ENCODE measurements at places on chromosomes 2 and 18.

DNA sequence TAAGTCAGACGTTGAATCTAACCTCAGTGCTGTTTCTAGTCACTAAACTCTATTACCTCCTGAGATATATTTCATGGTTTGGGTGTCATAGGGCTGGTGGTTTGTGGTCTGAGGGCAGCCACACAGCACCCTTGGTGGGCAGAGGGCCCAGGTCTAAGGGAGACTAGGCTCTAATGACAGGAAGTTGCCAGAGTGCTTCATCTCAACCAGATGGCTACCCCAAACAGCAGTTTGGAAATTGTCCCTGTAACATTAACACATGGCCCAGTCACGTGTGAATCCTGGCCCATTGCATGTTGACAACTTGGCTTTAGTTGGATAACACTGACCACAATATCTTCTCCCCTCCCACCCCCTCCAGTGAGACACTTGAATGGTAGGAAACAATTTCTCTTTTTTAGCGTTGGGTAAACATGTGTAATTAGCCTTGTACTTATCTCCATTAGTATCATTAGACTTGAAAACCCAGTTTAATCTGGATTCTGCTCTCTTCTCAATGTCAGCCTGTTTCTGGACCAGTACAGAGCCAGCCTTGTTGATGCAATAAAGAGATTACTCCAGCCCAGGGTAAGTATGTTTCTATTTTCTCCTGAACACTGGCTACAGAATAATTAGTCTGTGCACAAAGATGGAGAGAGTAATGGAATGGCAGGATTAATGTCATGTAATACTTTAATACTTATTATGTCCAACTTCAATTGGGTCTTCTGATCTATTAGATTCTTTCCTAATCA lies 187.8 kb upstream of the SIX3 start:
- DNase-seq, result no peak

DNA sequence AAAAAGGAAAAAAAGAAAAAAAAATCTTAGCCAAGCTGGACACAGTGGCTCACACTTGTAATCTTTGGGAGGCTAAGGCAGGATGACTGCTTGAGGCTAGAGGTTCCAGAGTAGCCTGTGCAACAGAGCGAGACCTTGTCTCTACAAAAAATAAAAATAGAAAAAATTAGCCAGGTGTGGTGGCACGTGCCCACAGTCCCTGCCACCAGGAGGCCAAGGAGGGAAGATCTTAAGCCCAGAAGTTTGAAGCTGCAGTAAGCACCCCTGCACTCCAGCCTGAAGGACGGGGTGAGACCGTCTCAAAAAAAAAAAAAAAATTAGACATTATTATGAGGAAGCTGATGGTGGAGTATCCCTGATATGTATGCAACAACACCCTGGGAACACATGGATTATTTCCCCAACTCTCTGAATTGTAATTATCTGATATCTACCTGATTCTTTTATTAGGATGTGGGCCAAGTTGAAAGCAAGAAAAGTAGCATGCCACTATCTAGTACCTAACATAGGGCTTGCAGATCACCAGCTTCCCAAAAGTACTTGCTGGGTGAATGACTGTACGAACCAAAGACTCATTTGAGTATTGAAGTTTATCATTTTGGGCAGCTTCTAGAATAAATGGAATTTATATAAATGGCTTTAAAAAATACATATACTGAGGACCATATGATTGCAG lies 140.9 kb downstream of the TCF4 start:
- DNase-seq, result no peak

DNA sequence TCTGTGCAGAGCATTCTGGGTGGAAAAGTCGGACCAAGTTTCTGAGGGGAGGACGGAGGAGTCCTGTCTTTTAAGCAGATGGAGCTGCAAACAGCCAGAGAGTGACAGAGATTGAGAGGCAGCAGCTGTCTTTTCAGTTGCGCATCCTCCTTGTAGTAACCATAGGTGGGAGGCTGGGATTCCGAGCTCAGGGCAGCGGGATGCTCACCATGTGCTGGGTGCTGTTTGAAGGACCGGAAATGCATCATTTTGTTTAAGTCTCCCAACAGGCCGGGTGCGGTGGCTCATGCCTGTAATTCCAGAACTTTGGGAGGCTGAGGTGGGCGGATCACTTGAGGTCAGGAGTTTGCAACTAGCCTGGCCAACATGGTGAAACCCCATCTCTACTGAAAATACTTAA lies 93.4 kb downstream of the AGAP1 start:
- DNase-seq, result no peak

DNA sequence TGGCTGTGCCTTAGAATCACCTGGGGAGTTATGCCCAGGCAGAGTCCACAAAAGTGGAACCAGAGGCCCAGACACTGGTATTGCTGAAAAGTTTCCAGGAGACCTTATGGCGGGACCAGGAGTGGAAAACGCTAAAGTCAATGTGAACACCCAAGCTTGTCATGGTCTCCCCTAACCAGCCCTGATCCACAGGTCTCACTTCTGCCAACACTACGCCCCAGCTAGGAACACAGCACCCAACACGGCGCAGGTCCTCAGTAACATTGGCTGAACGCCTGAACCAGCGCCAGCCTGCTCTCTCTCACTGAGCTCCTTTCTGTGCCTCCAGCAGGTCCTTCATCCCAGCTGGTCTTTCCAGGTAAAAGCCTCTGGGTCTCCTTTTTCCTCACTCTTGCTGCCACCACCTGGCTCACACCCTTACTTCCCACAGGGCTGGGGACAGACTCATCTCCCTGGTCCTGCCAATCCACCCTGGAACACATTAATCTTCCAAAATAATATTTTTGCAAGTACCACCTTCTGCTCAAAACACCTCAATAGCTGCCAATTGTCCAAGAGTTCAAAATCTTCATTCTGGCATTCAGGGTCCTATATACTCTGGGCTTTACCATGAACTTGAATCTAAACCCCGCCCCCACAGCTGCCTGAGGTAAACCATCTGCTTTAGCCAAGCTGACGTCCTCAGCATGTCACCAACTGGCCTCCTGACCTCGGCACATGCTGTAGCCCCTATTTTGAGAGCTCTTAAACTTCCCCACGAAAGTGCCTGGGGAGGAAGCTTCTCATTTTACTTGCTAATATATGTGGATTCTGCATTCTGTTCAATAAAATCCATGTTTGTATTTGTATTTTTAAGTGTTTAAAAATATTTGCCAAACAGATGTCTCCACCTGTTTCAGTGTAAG lies 34.6 kb downstream of the ADCY3 start:
- peak; percentile 36 for DNase-seq

GRCh38 chr2:217662984-217663602 lies 339.7 kb downstream of the TNS1 start:
- no peak for DNase-seq

DNA sequence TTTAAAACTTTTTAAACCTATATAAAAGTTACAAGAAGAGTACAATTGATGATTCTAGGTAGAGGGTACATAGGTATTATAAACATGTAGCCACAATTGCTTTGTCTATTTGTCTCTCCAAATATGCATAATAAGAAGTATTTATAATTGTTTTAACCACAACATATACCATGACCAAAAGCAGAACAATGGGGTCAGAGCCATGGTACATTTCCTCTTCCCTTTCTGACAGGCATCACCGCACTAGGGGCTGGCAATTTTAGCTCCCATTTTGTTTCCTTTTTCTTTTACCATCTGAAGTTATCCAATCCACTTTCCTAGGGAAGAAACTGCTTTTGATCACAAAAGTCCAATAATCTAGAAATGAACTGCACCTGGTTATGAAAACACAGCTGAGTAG lies 49.3 kb downstream of the TMX3 start:
- no peak for DNase-seq

DNA sequence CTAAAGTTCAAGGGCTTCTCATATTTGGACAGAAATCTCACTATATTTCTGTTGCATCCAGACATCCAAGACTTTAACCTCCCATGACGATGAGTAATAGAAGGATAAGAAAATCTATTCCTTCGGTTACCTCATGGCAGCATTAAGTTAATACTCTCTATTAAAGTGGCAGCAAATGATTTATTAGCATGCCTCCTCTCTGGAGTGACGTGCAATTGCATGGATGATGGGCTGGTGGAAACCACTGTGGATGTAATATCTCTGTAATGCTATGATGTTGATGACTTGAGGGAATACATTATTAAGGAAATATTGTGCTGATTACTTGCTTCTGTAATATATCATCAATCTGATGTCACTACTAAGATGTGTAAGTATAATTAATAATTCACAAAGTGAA lies 336.8 kb downstream of the DSEL start:
- DNase-seq, result no peak

- DNase-seq, result no peak
Measured at GRCh38 chr2:99380376-99381010, 43.3 kb downstream of the EIF5B start.

- DNase-seq, result no peak
Measured at GRCh38 chr2:90077948-90078347, 1386.5 kb downstream of the RPIA start.

GRCh38 chr18:49031511-49032188 lies 80.9 kb upstream of the SMAD7 start:
- peak; percentile 46 for DNase-seq

DNA sequence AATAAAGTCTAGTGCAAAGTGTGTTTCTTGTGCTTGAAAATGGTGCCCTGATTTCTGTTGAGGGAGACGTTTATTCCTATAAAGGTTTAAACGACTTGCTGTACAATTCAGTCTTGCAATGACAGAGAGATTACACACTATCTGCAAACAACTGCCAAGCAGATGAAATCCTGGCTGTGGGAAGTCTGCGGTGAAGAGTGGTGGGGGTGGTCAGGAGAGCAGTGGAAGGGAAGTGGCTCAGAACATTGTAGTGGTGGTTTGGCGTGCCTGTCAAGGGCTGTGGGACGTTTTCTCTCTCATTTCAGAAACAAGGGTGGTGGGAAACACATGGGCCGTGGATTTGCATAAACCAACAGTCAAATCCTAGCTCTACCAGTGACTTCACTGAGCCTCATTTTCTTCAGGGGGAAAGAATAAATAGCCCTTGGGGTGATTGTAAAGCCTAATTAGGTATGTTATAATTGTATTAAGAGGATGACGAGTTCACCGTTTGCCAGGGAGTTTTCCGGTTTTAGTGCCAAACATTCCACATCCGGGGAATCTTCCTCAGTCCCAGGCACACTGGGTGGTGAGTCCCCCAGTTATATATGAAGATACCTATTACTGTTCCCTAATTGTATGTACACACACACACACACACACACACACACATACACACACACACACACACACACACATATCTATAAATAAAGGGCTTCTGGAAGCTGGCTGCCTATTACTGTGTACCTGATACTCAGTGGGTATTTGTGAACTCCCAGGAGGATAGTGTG lies 115.0 kb downstream of the SPTBN1 start:
- DNase-seq, result no peak

- peak; percentile 66 for DNase-seq
Measured at GRCh38 chr2:64023485-64024258, 4.4 kb upstream of the VPS54 start.

- DNase-seq, result no peak
Measured at GRCh38 chr2:186554850-186555671, 34.8 kb upstream of the ITGAV start.

GRCh38 chr2:36369716-36370115 lies 14.1 kb downstream of the CRIM1 start:
- DNase-seq, result no peak

DNA sequence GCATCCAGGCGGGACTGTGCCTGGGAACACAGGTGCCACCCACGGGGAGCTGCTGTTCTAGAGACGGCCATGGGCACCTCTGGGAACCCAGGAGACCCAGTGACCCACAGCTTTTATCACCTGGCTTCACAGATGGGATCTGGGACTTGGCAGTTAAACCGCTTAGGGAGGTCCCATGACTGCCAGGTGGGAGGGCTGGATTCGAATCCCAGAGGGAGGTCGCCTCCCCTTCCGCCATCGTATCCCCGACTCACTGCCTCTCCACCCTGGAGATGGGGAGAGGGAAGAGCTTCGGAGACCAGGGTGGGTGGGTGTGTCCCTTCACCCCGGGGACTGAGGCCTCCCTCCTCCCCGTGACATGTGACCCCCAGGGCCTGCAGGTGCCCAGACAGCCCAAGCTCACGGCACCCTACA lies 169.4 kb downstream of the RTP5 start:
- DNase-seq, result no peak

- DNase-seq, result no peak
Measured at GRCh38 chr18:52408800-52409302, 68.9 kb downstream of the DCC start.

- no peak for DNase-seq
Measured at GRCh38 chr2:41909584-41909983, 138.2 kb upstream of the PKDCC start.

DNA sequence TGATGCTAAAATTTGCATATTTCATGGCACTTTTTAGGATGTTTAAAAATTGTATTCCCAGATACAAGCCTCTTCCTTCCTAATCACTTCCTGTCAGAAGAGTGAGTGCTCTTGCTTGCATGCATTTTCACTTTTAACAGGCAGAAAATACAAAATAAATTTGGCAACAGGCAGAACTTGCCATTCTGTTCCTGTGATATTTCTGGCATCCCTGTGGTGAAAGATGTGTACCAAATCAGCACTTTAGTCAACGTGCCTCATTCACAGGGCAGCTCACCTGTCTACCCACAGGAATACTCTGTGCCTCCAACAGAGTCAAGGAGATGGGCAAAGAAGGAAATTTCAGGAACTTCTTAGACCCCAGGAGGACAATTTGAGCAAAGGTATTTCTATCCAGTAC lies 360.9 kb downstream of the AKAIN1 start:
- DNase-seq, result no peak

GRCh38 chr2:99354070-99354469 lies 16.9 kb downstream of the EIF5B start:
- no peak for DNase-seq

GRCh38 chr2:74685408-74685807 lies 31.4 kb downstream of the SEMA4F start:
- no peak for DNase-seq

GRCh38 chr2:62968168-62968567 lies 82.5 kb upstream of the OTX1 start:
- no peak for DNase-seq

GRCh38 chr2:70069049-70069448 lies 18.2 kb upstream of the PCBP1 start:
- DNase-seq, result no peak

DNA sequence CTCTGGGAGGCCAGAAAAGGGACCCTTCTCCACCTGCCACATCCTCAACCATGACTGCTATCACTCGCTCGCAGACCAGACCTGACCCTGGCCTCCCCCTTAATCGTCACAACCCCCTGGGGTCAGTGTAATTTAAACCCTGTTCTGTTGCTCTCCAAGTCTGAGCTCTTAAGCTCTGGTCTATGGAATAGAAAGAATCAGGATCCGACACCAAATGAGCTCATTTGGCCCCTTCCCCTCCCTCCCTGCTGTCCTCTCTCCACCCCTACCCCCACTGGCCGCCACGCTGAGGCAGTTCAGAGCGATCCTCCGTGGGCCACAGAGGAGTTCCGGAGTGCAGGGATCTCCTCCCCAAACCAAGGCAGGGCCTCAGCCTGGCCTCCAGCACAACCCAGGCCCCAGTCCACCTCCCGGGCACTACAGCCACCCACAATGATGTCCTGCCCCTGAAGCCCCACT lies 5.3 kb downstream of the DNMT3A start:
- DNase-seq, result no peak

All from endodermal cell (in vitro differentiated cells).